ENCODE measurements at places on chromosomes 2 and 18. TPM values are rescaled to one million over a fixed set of nuclear protein-coding genes. Genes with fewer than 3 reads are reported as not detected.

GRCh38 chr2:36677996-36678605 lies 18.4 kb upstream of the VIT start:
- no peak for DNase-seq

DNA sequence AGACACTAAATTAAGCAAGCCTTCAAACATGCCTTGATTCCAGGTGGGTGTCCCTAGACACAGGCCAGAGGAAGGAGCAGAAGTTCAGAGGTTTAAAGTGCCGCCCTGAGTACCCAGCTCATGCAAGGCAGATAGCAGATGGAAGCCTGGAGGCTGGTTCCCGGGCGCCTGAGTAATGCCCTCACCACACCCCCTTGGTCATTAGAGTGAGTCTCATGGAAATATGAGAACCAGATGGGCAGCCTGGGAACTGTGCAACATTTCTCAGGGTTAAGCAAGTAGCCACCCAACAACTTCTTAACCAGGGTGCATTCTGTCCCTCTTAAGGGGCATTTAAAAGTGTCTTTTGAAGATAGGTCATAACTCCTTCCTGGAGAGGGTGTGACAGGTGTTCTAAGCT lies 44.1 kb downstream of the TGFA start:
- no peak for DNase-seq

GRCh38 chr18:79786786-79787526 lies 10.8 kb upstream of the KCNG2 start:
- no peak for DNase-seq

GRCh38 chr2:210363876-210364275 lies 48.9 kb upstream of the MYL1 start:
- no peak for DNase-seq

DNA sequence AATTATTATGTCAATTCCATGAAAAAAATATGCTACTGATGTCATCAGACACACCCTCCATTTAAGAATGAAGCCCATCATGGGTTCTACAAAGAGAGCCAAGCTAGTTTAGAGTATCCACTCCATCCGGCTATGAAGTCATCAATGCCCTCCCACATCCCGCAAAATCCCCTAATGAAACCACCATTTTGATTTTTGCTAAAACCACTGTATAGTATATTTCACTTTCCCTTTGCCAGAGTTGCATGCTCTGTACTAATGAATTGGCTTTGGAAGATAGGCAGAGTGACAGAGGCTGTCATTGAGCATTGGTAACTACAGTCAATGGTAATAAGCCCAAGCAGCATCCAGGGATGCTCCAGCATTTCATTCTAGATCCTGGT lies 118.6 kb downstream of the ANKRD44 start:
- DNase-seq = peak; percentile 40

GRCh38 chr2:23606968-23607367 lies 222.0 kb downstream of the KLHL29 start:
- DNase-seq = no peak

DNA sequence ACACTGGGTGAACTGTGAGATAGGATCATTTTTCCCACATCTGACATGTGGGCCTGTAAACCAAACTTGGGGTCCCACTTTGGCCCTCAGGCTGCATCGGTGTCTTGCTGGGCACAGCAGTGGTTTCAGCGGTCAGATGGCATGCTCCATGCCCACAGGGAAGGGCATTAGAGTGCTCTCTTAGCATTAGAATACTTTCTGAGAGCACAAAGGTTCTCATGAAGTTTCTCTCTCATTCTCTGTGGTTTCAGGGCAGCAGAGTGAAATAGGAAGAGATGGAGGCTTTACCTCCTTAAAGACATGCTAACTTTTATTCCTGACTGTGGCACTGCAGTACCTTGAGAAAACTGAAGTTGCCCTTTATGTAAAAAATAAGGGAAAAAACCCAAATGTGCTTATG lies 36.6 kb upstream of the GATA6 start:
- no peak for DNase-seq

GRCh38 chr2:74530239-74531187 lies 780 bp downstream of the HTRA2 start:
- DNase-seq = peak; percentile 33

CDH20 gene
- not detected for total RNA-seq

DNA sequence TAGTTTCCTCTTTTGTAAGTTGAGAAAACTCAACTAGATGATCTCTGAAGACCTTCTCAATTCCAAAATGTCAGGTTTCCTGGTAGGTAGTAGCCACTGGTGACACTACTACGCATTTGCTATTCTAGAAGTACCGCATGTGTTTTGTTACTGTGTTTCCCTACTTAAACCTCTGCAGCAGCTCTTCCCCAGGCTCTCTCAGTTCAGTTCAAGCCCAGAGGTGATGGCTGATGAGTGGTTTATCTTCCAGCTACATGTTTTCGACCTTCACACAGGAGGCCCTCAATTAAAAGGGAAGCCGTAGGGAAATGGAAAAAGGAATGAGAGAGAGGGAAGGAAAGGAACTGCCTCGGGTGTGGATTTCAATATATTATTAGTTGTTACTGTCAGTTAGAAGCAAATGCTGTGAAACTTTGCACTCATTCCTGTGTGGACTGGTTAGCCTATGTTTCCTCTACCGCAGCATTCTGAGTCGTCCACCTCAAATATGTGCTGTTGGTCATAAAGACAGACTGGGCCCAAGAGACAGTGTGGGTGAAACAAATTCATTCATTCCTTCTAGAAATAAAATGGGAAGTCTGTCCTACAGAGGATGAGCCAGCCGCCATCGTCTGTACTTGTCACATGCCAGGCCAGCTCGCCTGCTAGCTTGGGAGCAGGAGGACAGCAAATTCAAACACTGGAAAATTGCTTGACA lies 455.2 kb upstream of the RAB12 start:
- no peak for DNase-seq

EVX2 gene
- not detected for total RNA-seq

DNA sequence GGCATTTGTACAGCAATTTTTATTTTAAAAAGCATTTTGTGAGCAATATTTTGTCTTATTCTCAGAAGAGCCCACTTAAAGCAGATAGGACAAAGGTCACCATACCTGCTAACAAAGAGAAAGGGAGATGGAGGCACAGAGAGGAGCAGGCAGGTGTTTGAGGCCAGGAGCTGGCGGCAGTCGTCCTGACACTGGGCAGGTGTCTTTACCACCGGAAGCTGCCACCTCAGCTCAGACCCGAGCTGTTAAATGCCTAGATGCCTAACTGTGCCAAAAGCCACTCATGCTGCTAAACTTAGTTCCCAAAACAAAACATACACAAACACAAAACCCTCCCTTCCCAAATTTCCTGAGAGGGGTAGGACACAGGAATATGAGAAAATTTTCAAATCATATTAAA lies 120.9 kb downstream of the CNTNAP5 start:
- no peak for DNase-seq

DNA sequence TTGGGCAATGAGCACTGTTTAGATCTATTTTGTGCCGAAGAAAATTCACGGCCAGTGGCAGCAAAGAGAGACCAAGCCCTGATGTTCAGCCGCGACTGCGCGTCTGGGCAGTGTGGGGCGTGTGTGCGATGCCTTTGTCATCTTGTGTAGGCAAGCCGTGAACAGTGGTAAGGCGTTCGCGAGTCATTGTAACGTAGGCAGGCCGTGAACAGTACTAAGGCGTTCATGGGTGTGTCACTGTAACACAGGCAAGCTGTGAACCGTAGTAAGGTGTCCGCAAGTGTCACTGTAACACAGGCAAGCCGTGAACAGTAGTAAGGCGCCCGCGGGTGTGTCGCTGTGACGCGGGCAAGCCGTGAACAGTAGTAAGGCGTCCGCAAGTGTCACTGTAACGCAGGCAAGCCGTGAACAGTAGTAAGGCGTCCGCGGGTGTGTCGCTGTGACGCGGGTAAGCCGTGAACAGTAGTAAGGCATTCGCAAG lies 99.9 kb downstream of the NFATC1 start:
- DNase-seq = no peak

CYTIP gene
- total RNA-seq = 206 TPM

OSR1 gene
- total RNA-seq = not detected

- no peak for DNase-seq
These were observed 21.2 kb downstream of the ZSCAN30 start for GRCh38 chr18:35268821-35269220.

DNA sequence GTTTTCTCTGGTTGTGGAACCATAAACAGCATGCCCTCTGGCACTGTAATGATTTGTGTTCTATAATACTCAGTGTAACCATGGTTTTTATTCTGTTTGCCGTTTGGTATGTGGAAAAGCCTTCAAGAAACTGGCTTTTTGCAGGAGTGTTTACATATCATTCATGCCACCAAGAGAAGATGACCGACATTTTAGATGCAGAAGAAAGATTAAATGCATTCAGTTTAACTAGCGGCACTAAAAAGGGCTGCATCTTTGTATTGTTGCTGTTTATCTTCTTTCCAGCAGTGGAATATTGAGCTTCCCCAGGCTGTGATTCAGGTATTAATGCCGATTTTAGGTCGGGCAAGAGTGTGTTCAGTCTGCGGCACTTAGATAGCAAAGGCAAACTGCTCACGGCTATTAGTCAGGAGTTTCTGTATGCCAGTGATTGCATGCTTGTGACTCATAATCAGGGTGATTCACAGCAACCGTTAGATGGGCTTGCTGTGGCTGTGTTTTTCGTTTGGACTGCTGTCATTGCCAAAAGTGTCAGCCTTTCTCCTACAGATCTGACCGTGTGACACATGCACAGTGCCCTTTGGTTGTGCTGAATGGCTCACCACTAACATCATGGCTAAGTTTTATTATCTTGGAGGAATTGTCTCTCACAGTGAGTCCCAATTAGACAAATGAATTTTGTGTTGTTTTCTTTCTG lies 479.7 kb downstream of the PARD3B start:
- DNase-seq = peak; percentile 35

GRCh38 chr2:60739156-60739555 lies 16.9 kb upstream of the PAPOLG start:
- no peak for DNase-seq

CYP27C1 gene
- not detected for total RNA-seq

GRCh38 chr2:2623939-2624338 lies 292.9 kb upstream of the MYT1L start:
- no peak for DNase-seq

DNA sequence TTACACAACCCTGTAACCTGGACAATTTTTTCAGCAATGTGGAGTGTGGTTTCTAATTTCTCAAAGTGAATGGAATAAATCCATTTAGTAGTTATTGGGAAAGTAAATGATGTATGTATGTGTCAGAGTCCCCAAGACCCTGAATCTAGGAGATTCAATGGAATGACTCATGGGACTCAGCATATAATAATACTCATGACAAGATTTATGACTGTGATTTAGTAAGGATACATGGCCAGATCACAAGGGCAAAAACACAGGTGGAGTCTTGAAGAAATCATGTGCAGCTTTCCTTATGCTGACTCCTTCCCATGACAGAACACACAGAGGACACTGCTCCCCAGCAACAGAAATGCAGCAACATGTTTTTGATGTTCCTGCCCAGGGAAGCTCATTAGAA lies 1877.7 kb upstream of the LRRTM1 start:
- no peak for DNase-seq

DNA sequence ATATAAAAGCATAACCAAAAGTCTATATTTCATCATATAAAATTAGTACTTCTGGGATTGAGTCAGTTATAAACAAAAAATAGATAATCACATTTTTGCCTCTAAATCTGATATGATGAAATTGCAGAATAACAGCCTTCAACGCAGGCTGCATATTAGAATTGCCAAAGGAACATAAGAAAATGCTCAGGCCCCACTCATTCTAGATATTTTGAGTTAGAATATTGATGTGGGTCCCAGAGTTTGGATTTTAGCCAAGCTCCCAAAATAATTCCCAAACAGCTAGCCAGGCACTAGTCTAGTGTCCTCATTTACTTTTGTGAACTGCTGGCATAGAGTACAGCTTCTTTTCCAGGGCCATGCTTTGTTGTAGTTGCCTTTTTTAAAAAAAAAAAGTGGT lies 63.5 kb downstream of the ZDBF2 start:
- no peak for DNase-seq

DYNAP gene
- not detected for total RNA-seq

TXNL4A gene
- total RNA-seq = 194 TPM

- DNase-seq = no peak
These were observed 151.8 kb upstream of the NABP1 start for GRCh38 chr2:191526091-191526490.

AQP4 gene
- total RNA-seq = not detected

UGT1A5 gene
- not detected for total RNA-seq

KCNK3 gene
- not detected for total RNA-seq

- no peak for DNase-seq
These were observed 116.8 kb downstream of the CLIP4 start for GRCh38 chr2:29232041-29232440.

GRCh38 chr2:157093666-157094065 lies 163.8 kb upstream of the GALNT5 start:
- DNase-seq = no peak

HOXD3 gene
- total RNA-seq = not detected

DNA sequence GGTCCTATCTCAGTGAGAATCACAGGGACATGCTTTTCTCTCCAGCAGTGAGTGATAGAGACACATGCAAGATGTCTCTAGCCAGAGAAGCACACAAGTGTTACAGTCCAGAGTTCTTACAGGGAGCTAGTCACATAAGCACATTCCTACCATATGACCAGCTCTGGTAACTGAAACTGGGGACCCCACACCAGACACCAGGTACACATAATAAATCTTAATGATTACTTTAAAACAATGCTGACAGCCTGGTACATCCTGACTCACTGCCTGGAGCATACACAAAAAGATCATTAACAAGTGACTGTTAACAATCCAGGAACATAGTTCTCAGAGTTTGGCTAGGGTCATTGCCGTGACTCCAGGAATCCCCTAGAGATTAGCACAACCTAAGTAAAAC lies 53.6 kb downstream of the GALNT1 start:
- DNase-seq = no peak

- no peak for DNase-seq
These were observed 168.2 kb downstream of the KCNS3 start for GRCh38 chr2:18046558-18047212.

DNA sequence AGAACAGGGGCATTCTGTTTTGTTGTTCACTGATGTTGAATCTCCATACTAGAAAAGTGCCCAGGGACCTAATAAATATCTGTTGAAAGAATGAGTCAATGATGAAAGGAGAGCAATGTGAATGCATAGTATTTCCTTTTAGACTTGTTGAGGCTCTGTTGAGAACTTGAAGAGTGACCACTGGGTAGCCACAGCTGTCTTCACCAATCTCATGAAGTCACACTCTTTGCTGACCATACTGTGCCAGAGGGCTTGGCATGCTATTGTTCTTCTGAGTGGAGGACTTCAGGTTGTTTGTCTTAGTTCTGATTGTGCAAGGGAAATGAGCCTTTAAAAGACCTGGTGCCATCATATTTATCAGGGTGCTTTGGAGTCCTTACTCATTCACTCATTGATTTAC lies 41.6 kb upstream of the NT5C1B start:
- no peak for DNase-seq

ERICH2 gene
- total RNA-seq = not detected
